ENCODE measurements at places on chromosomes 5 and 9. TPM values are rescaled to one million over a fixed set of nuclear protein-coding genes. Genes with fewer than 3 reads are reported as not detected.
A peak's percentile ranks its signal among the peaks of the same experiment; 100 is the strongest.

- H3K27ac ChIP-seq: no peak overlapping the region
- H3K4me3 ChIP-seq: no peak overlapping the region
- 0 out of 2 replicates have a peak, but pooled peaks cover 4% of the 10 kb centered on the region for H3K4me1 ChIP-seq
- no peaks in the 10 kb centered on the region for H3K36me3 ChIP-seq
- peaks cover 7% of the 10 kb centered on the region for H3K27me3 ChIP-seq
Measured at GRCh38 chr9:23829580-23830475, 3.8 kb upstream of the ELAVL2 start.

DNA sequence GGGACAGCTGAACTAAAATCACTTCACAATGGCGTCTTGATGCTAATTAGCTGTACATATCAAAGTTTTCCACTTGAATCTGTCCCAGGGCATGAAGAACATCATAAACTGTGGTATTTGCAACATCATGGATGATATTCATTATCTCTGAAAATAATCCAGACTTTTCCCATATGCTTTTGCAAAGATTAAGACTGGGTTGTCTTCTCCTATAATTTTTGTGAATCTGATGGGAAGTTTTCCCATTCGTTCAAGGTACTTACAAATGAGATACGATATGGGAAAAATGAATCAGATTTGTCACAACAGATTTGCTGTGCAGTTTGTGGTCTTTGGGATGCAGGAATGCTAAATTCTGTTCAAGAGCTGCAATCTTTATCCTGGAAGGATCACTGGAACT is 17.4 kb upstream of the ADAMTS16 start:
- H3K4me3 ChIP-seq: no peak overlapping the region
- no peak for DNase-seq
- 0 out of 2 replicates have a peak, but pooled peaks cover 3% of the 10 kb centered on the region for H3K4me1 ChIP-seq

GRCh38 chr5:4511996-4512656 is 628.0 kb upstream of the ADAMTS16 start:
- H3K4me1 ChIP-seq: no peaks in the 10 kb centered on the region
- peaks cover 7% of the 10 kb centered on the region for H3K27me3 ChIP-seq
- H3K27ac ChIP-seq: no peak overlapping the region
- no peak overlapping the region for H3K4me3 ChIP-seq
- DNase-seq: peak; percentile 58
- H3K36me3 ChIP-seq: no peaks in the 10 kb centered on the region

DNA sequence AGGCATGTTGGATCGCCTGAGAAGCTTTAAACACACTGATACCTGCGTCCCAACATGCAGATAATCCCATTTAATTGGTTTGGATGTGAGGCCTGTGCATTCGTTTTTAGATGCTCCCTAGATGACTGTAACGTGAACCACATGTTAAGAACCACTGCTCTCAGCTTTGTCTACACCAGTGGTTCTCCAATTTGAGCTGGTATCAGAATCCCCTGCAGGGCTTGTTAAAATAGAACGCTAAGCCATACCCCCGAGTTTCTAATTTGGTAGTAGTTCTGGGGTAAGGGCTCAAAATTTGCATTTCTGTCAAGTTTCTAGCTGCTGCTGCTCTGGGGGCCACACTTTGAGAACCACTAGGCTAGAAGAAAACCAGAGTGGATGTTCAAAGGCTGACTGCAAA is 74.7 kb downstream of the S1PR3 start:
- no peak overlapping the region for H3K27ac ChIP-seq
- H3K4me1 ChIP-seq: no peaks in the 10 kb centered on the region
- H3K36me3 ChIP-seq: no peaks in the 10 kb centered on the region
- DNase-seq: no peak
- H3K4me3 ChIP-seq: no peak overlapping the region

DNA sequence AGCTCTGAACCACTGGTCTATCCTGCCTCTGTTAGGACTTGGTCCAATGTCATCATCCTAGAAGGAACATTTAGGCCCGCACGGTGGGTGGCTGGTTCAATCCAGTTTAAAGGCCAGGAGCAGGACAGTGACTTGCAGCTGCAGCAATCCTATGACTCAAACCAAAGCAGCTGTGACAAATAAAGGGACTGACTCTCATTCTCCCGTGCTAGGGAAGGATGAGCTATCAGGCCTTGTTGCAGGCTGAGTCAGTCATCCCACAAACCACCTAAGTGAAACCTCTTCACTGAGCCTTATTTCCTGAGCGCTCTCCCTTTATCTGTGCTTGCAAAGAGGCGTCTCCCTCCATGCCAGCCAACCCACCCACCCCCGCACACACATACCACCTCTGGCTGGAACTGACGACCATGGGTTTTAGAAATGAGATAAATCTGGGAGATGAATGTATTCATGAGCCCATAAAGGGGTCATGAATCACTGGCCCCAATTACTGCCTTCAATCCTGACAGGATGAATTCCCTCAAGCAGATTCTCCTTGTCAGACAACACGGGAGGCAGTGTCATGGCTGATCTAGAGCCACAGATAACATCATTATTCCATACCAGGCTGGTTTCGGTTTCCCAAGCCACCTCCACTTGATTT is 93.4 kb downstream of the KCNIP1 start:
- H3K27ac ChIP-seq: peak overlapping the region; percentile 51
- H3K4me3 ChIP-seq: peak overlapping the region; percentile 59
- H3K36me3 ChIP-seq: no peaks in the 10 kb centered on the region
- H3K4me1 ChIP-seq: peaks cover 16% of the 10 kb centered on the region

GRCh38 chr9:38765101-38765500 is 45.2 kb upstream of the FAM240B start:
- no peak overlapping the region for H3K27ac ChIP-seq
- no peak overlapping the region for H3K4me3 ChIP-seq
- H3K36me3 ChIP-seq: no peaks in the 10 kb centered on the region
- no peaks in the 10 kb centered on the region for H3K4me1 ChIP-seq
- no peak for DNase-seq

- H3K27ac ChIP-seq: no peak overlapping the region
- H3K27me3 ChIP-seq: no peaks in the 10 kb centered on the region
- DNase-seq: no peak
Measured at GRCh38 chr5:24786108-24786507, 141.3 kb upstream of the CDH10 start.

GRCh38 chr9:137021979-137022661 is 5.9 kb downstream of the ABCA2 start:
- DNase-seq: peak; percentile 85
- no peaks in the 10 kb centered on the region for H3K36me3 ChIP-seq
- H3K27me3 ChIP-seq: no peaks in the 10 kb centered on the region
- no peak overlapping the region for H3K4me3 ChIP-seq

- no peaks in the 10 kb centered on the region for H3K27me3 ChIP-seq
- no peak for DNase-seq
- no peak overlapping the region for H3K27ac ChIP-seq
- H3K36me3 ChIP-seq: no peaks in the 10 kb centered on the region
Measured at GRCh38 chr9:69090946-69091345, 55.4 kb downstream of the FXN start.

DNA sequence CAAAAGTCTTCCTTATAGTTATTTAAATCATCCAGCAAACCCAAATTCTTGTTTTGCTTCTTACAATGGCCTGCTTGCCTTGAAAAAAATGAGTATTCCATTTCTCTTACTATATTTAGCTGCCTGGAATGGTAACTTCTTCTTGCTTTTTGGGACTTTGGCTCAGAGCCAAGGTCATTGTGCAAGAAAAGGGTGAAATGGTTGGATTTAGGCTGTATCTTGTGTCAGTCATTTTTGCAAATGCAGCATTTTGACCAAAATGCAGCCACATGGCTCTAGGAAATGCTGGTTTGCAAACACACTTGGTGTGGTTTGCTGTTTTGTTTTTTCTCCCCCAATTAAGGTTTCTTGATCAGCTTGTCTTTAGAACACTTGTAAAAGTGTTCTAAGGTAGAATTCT is 133.3 kb upstream of the ELL2 start:
- no peaks in the 10 kb centered on the region for H3K36me3 ChIP-seq
- peak overlapping the region; percentile 43 for H3K27ac ChIP-seq
- H3K4me1 ChIP-seq: peaks cover 29% of the 10 kb centered on the region
- H3K27me3 ChIP-seq: no peaks in the 10 kb centered on the region
- no peak overlapping the region for H3K4me3 ChIP-seq

GRCh38 chr5:92548346-92548745 is 1032.7 kb downstream of the NR2F1-AS1 start:
- no peak for DNase-seq
- no peaks in the 10 kb centered on the region for H3K27me3 ChIP-seq
- H3K4me3 ChIP-seq: no peak overlapping the region
- H3K36me3 ChIP-seq: no peaks in the 10 kb centered on the region
- H3K27ac ChIP-seq: no peak overlapping the region

GRCh38 chr9:6543204-6543603 is 102.3 kb downstream of the GLDC start:
- no peak overlapping the region for H3K27ac ChIP-seq
- no peaks in the 10 kb centered on the region for H3K27me3 ChIP-seq
- peak; percentile 3 for DNase-seq
- no peak overlapping the region for H3K4me3 ChIP-seq
- H3K36me3 ChIP-seq: no peaks in the 10 kb centered on the region

- H3K4me1 ChIP-seq: peaks cover 85% of the 10 kb centered on the region
- H3K36me3 ChIP-seq: peaks cover 80% of the 10 kb centered on the region
- DNase-seq: no peak
- H3K27ac ChIP-seq: peak overlapping the region; percentile 15
- H3K4me3 ChIP-seq: peak overlapping the region; percentile 24
- H3K27me3 ChIP-seq: no peaks in the 10 kb centered on the region
Measured at GRCh38 chr5:95940758-95941682, 20.6 kb downstream of the ELL2 start.

DNA sequence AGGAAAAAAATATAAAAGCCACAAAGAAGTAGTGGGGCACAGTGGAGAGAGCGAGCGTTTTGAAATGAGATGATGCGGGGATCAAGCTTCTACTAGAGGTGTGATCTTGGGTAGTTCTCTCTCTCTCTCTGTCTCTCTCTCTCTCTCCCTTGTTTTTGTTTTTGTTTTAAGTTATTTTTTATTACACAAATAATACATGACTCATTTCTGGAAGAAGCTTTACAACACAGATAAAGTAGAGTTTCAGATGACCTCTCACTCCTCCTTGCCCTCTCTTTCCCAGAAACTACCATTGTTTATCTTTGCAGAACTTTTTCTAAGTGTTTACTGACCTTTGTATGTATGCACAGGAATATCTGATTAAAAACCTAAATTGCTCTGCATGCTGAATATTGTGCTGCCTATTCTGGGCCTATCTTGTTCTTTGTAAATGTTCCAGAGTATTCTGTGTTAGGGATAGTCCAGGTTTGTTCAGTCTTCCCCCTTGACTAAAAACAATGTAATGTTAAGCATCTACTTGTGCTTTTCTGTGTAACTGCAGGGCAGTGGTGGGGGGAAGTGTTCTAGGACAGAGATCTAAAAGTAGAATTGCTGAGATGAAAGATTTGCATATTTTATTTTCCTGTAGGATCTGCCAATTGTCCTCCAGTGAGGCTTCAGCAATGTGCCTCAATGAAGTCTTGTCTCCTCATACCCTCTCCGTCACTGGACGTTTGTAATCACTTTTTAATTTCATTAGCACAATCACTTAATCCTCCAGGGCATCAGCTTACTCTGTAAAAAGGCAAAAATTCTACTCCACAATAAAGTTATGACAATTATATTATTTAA is 52.0 kb downstream of the FYB1 start:
- no peak overlapping the region for H3K4me3 ChIP-seq
- no peaks in the 10 kb centered on the region for H3K27me3 ChIP-seq
- H3K36me3 ChIP-seq: no peaks in the 10 kb centered on the region
- H3K27ac ChIP-seq: peak overlapping the region; percentile 11

DNA sequence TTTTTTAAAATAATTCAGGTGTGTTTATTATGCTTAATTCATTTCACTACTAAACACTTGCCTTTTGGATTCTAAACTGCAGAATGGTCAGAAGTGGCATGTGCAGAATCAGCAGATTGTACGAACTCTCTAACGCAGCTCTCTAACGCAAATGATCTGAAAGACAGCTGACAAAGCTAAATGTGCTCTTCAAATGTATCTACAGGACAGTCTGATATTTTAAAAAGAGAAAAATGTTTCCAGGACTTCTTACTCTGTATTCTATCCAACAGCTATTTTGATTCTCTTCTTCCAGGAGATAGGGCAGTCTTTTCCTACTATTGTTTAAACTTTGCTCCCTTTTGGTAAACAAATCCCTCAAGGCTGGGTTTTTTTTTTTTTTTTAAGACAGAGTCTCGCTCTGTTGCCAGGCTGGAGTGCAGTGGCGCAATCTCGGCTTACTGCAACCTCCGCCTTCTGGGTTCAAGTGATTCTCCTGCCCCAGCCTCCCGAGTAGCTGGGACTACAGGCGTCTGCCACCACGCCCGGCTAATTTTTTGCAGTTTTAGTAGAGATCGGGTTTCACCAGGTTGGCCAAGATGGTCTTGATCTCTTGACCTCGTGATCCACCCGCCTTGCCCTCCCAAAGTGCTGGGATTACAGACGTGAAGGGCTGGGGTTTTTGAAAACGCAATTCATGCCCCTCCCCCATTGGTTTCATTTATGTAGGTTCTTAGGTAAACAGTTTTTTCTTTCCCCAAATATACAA is 1.2 kb downstream of the NMRK1 start:
- no peaks in the 10 kb centered on the region for H3K36me3 ChIP-seq
- H3K27ac ChIP-seq: peak overlapping the region; percentile 59
- peak overlapping the region; percentile 84 for H3K4me3 ChIP-seq
- DNase-seq: peak; percentile 5
- H3K27me3 ChIP-seq: no peaks in the 10 kb centered on the region
- peaks cover 21% of the 10 kb centered on the region for H3K4me1 ChIP-seq

- H3K4me1 ChIP-seq: peaks cover 48% of the 10 kb centered on the region
- H3K36me3 ChIP-seq: no peaks in the 10 kb centered on the region
- peak overlapping the region; percentile 93 for H3K27ac ChIP-seq
- H3K4me3 ChIP-seq: no peak overlapping the region
Measured at GRCh38 chr5:122162100-122162638, 32.8 kb downstream of the ZNF474 start.

The MAMDC2 gene
- not detected for total RNA-seq

The ERGIC1 gene
- total RNA-seq: 235 TPM

The GLDC gene
- 0.11 TPM for total RNA-seq

The CCIN gene
- total RNA-seq: 2.8 TPM

The C1QTNF2 gene
- not detected for total RNA-seq

The TMOD1 gene
- total RNA-seq: 1.3 TPM

The PRLR gene
- 14.2 TPM for total RNA-seq

The FOXD1 gene
- total RNA-seq: 50.0 TPM

The REEP2 gene
- total RNA-seq: 4.4 TPM

The TEK gene
- 10.2 TPM for total RNA-seq

The LECT2 gene
- not detected for total RNA-seq

The SOX30 gene
- total RNA-seq: not detected

The TCF7 gene
- total RNA-seq: 1.4 TPM

The CSF2 gene
- total RNA-seq: not detected
